ENCODE measurements at places on chromosomes 6 and 20.

GRCh38 chr20:10487142-10488136, 52.3 kb downstream of the SLX4IP start:
- DNase-seq = no peak

- DNase-seq = no peak
Observed at GRCh38 chr20:46551522-46552381, 1.3 kb upstream of the OCSTAMP start.

DNA sequence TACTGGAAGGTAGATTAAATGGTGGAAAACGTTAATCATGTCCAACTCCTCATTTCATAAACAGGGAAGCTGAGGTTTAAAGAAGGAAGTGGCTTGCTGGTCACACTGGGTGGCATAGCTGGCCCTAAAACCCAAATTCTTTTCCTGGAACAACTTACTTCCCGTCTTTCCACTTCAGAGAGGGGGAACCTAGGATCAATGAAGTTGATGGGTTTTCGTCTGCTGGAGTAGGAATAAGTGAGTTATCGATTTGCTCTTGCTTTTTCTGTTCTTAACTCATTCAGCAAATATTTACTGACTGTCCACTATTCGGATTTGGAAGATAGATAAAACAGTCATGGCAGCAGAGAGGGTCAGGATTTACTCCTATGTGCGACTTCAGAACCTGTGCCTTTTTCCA, 1.2 kb upstream of the SYS1 start:
- DNase-seq = no peak

DNA sequence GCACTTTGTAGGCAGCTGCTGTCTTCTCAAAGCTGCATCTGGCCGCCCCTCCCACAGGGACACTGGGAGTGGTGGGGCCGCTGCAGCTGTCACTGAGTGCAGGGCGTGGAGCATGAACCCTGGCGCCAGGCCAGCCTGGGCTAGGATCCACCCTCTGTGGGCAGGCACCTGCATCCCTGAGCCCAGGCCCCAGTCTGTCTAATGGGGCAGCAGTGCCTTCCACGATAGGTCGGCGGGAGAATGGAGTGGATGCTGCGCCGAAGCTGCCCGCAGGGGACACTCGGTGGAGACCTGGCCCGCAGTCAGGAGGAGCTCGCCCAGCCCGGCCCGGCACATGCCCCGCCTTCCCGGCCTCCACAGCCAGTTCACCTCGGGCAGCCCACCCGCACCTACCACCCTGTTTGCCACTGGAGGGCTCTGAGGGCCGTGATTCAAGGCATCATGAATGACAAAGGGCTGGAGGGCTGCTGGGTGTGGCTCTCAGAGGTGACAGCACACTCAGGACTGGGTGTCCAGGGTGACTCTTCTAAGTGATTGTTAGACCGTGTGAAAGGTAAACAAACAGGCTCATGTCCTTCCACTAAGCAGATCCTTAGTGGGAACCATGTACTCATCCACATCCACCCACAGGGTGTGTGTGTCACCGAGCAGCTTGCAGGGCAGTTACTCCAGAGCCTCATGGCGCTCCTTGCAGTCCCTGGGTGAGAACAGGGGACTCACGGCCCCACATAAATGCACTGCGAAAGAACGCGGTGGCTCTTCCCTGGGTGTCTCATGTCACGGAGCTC, 133.9 kb downstream of the AGPAT4 start:
- no peak for DNase-seq

DNA sequence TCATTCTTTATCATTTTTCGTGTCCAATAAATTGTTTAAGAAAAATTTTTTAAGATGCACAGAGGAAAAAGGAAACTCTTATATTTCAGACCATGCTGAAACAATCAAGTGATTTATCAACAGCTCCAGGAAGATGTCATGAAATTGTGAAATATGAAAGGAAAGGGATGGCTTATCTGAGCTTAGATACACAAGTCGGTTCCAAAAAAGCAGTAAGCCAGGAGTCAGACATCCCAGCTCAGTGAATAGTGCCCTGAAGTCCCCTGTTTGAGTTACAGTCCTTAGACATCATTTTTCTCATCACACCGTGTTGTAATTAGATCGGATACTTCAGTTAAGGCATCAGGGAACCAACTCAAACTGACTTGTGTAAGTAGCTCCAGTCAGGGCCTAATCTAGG, 91.0 kb upstream of the SSTR4 start:
- no peak for DNase-seq

DNA sequence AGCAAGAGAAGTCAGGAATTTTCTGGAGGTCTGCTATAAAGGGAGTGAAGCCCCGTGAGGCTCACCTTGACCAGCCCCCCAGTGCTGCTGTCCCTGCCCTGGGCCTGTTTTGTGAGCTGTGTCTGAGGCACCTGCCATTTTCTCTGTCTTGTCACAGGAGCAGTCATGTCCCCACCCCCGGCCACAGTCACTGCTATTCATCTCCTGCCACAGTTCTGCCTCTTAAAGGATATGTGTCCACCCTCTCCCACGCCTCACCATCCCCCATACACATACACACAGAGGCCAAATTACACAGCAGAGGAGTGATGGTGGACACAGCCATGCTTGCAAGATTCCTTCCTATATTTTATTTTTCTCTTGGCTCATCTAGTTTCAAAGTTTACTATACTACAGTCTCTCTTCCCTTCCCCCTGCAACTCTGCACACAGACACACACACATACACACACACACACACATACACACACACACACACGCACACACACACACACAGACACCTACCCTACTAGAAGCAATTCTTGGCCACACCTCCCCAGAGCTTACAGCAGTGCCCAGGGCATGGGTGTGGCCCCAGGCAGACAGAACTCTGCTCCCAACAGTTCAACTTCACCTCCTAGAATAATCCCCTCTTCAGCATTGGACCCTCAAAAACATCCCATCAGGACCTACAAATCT, 68.7 kb upstream of the TAB2 start:
- DNase-seq = peak; percentile 20

DNA sequence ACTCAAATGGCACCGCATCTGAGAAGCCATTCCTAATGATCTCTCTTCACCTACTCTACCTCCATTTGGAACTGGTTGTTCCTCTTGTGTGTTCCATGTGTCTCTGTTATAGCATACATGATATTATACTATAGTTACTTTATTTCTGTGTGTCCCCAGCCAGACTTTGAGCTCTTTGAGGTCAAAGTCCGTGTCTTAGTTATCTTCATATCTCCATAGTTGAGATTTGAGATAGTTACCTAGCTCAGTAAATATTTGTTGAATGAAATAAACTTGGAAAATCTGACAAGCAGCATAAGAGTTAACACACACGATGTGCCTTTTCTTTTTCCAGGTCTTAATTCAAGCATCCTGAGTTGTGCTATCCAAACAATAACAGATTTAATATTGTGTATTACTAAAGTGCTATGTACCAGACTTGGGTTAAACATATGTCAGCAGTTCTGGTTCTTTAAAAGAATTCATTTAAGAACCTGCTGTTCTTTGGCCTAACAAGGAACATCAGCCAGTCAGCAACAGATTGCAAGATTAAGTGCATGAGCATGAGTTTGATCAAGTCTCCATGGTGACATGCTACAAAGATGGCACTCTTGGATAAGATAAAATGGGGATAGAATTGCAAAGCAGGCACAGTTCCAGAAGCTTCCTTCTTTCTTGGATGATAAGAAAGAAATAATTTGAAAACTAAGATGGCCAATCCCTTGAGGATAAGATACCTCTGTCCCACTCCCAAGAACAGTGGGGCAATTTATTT, 8.7 kb upstream of the TNFRSF21 start:
- DNase-seq = no peak

DNA sequence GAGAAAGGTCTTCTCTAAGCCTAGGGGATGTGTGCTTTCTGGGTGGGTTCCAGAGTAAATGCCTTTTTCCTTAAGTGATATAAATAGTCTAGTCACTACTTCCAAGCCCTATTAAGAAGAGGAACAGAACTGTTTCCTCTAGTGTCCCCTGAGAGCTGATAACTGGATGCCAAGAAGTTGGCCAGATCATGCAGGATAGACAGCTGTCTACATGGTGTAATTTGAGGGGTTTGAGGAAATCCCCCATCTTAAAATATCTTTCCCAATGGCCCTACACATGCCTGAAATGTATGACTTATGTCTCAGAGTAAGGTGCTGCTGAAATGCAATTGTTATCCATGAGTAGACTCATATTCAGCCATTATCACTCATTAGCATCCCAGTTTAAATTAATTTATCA, 20.2 kb upstream of the PIM1 start:
- DNase-seq = no peak

GRCh38 chr6:142489722-142490610, 188.2 kb downstream of the ADGRG6 start:
- no peak for DNase-seq

- DNase-seq = no peak
Observed at GRCh38 chr6:90434094-90434493, 137.5 kb upstream of the BACH2 start.

DNA sequence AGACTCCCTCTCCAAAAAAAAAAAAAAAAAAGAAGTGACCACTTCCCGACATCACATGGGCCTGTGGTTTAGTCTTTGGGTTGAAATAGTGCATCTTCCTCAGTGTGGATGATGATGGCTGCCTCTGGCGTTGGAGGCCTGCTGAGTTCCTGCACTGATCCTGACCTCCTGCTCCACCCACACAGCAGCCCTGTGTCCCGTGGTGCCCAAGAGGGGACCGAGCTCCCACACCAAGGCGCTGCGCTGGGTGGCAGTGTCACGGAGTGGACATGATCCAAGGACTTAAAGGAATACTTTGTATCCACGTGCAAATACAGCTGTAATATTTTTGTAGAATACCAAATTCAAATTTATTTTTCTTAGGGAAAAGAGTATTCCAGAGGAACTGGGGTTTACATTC, 109.2 kb upstream of the PHACTR3 start:
- no peak for DNase-seq

DNA sequence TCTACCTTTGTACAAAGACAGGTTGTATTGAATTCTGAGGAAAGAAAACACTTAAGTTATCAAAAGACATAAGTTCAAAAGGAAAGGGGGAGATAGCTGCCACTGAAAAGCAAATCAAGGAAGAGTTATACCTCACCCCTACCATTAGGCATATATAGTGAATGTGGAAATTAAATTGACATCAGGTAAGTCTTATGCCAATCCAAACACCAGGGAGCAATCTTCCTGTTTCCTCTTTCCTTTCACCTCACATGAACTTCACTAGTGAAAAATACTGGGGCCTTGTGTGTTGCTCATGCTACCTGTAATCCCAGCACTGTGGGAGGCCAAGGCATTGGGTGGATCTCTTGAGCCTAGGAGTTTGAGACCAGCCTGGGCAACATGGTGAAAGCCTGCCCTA, 10.9 kb upstream of the C6orf58 start:
- DNase-seq = no peak

- DNase-seq = no peak
Observed at GRCh38 chr6:167330750-167331149, 5.9 kb downstream of the TTLL2 start.

- DNase-seq = no peak
Observed at GRCh38 chr20:63765902-63766301, 26.3 kb downstream of the SLC2A4RG start.

GRCh38 chr20:41734506-41734945, 116.3 kb upstream of the CHD6 start:
- no peak for DNase-seq

- no peak for DNase-seq
Observed at GRCh38 chr6:27507041-27507956, 34.4 kb upstream of the ZNF184 start.

GRCh38 chr20:2879146-2879545, 5.9 kb downstream of the PTPRA start:
- no peak for DNase-seq

GRCh38 chr6:143223895-143224294, 163.2 kb downstream of the AIG1 start:
- DNase-seq = no peak

DNA sequence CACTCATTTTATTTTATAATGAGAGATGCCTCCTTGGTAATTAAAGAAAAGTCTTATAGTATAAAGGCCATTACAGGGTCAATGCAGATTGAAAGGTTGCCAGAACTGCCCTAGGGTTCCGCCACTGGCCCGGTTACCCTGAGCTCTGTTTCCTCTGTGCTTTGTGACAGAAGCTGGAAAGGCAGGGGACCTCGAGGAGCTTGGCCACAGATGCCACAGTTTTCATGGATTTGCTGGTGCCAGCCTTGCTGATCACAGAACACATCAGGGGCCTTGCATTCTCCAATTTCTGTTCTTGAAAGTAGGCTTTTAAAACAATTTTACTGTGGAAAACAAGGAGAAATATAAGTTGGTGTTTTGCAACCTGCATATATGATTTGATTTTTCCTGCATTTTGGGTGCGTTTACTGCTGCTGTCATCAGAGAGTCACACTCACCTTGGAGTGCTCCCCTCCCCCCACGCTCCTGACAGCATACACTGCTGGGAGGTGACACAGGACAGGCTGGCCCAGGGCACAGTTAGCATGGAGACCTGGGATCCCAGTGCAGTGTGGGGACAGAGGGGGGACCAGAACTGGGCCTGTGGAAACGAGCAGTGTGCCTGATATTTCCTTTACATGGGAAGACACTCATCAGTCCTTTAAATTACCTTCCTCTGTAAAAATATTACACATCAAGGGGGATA, 142.8 kb downstream of the CFAP61 start:
- no peak for DNase-seq

- DNase-seq = no peak
Observed at GRCh38 chr6:46352541-46353268, 138.5 kb downstream of the RCAN2 start.

DNA sequence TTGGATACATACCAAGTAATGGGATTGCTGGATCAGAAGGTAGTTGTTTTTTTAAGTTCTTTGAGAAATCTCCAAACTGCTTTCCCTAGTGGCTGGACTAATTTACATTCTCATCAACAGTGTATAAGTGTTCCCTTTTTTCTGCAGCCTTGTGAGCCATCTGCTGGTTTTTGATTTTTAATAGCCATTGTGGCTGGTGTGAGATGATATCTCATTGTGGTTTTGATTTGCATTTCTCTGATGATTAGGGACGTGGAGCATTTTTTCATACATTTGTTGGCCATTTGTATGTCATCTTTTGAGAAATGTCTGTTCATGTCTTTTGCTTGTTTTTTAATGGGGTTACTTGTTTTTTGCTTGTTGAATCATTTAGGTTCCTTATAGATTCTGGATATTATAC, 34.8 kb downstream of the TOP1 start:
- DNase-seq = no peak

GRCh38 chr6:147407571-147407970, 100.9 kb upstream of the SAMD5 start:
- DNase-seq = no peak

DNA sequence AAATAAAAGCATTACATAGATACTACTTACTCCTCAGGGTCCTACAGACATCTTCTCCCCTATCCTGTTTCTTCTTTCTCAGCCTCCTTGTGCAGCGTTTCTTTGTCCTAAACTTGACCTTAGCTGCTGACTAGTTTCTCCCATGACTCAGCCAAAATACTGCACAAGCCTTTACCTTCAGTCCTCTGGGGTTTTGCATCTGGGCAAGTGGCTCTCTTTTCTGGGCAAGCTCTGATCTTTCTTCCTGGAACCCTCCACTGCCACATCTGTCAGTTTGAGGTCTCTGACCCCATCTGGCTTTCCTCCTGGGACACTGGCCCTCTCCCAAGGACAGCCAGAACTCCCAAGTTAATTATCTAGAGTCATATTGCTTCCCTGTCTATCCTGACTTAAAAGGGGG, 838.4 kb downstream of the DHX35 start:
- DNase-seq = no peak

- no peak for DNase-seq
Observed at GRCh38 chr20:641516-641875, 11.5 kb downstream of the SRXN1 start.

- no peak for DNase-seq
Observed at GRCh38 chr6:15780437-15780836, 117.6 kb upstream of the DTNBP1 start.
